ENCODE measurements at places on chromosomes 7 and 10.

DNA sequence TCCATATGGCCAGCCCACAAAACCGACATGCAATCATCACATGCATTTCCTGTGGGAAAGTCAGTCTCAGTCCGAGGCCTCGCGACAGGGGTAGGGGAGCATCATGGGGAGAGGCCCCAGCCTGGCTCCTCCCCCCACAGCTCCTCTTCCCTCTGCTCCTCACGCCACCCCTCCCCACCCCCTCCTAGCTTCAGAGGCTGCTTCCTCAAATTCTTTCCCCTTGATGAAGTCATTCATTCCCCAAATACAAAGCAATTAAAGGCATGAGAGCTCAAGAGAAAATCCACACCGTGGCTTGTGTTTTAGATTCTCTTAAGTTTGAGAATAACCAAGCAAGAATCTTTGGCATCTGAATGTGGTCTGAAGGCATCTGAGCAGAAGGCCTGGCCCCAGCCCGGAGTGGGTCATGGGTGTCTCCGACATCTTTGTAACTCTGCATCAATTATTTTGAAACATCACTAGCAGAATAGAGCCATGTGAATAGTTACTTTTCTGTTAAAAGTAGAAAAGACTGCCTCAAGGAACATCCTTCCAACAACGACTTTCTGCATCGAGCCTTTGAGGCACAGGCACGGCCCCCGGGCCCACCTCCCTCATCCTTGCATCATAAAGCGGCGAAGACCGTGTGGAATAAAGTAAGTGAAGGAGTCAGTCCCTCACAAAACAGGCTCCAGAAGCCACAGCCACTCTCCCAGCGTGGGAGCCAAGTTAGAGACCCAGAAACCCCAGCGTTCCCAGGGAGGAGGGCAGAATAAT is 90.9 kb downstream of the DIP2C start:
- DNase-seq: no peak

GRCh38 chr7:49778731-49779270 is 5.4 kb downstream of the VWC2 start:
- no peak for DNase-seq

DNA sequence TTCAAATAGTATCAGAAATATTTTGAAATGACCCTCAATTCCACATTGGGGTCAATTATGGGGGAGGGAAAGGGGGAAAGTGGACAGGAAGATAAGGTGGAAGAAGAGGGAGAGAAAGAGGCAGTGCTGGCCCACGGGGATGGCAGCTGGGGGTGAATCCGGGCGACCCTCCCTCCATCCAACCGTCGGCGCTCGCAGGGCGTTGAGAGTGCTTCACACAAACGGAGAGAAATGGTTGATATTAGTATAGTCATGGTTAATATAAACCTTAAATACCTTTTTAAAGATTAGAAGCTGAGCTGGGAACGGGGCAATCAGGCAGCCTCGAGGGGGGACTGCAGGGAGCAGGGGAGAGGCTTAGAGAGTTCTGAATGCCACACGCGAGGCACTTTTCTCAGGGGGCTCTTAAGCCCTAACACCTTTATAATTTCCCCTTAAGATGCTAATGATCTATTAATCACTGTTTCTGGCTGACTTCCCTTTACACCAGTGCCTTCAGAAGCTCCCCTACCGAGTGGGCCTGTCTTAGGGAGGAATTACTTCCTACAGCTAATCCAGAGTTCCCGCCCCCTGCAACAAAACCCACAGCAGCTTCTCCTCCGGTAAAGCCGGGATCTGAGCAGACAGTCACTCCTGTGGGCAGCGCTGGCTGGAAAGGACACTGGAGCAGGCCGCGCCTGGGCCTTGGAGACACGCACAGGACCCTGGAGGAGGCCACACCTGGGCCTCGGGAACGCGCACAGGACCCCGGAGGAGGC is 39.5 kb downstream of the PRKAG2 start:
- DNase-seq: no peak

- DNase-seq: no peak
Measured at GRCh38 chr7:44309271-44310091, 15.9 kb downstream of the CAMK2B start.

DNA sequence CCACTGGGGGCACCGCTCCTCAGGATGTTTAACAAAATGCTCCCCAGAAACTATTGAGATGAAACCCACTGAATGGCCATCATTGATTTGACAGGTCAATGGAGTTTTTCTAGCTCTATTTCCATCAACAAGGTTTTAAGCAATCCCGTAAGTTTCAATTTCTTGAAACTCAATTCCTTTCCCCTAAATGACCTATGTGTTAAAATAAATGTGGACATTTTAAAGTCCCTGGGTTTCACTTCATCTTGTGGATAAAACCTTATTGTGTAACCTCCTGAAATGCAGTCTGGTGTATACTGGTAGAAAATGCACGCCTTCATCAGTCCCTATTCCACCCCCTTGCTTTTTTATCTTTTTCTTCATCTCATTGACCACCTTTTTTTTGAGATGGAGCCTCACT is 8.9 kb upstream of the C7orf33 start:
- DNase-seq: no peak

GRCh38 chr10:101000915-101001658 is 1.5 kb downstream of the LZTS2 start:
- no peak for DNase-seq

- DNase-seq: no peak
Measured at GRCh38 chr7:670501-671390, 55.8 kb upstream of the DNAAF5 start.

GRCh38 chr7:150323682-150324372 is 482 bp upstream of the ACTR3C start:
- DNase-seq: peak; percentile 11

DNA sequence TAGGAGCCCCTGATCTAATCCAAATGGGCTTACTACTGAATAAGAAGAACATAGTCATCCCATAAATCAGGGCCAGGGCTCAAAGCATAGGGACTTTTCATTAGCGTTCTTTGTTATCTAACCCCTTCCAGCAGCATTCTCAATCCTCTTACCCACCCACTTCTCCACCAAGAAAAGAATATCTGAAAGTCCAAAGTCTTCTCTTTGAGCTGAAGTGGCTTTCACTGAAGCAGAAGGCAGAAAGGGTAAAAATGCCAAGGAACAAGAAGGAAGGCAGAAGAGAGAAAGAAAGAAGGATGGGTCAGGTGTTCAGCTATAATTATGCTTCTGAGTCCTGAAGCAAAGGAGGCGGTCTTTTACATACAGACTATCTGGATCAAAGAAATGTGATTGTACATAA is 10.2 kb downstream of the TRPV5 start:
- DNase-seq: no peak

GRCh38 chr10:102732661-102733060 is 11.1 kb upstream of the WBP1L start:
- no peak for DNase-seq

- no peak for DNase-seq
Measured at GRCh38 chr10:98316661-98317060, 48.7 kb upstream of the LOXL4 start.

GRCh38 chr10:49478819-49479218 is 60.1 kb downstream of the ERCC6 start:
- DNase-seq: no peak

GRCh38 chr10:69769395-69769992 is 32.2 kb upstream of the COL13A1 start:
- DNase-seq: no peak

DNA sequence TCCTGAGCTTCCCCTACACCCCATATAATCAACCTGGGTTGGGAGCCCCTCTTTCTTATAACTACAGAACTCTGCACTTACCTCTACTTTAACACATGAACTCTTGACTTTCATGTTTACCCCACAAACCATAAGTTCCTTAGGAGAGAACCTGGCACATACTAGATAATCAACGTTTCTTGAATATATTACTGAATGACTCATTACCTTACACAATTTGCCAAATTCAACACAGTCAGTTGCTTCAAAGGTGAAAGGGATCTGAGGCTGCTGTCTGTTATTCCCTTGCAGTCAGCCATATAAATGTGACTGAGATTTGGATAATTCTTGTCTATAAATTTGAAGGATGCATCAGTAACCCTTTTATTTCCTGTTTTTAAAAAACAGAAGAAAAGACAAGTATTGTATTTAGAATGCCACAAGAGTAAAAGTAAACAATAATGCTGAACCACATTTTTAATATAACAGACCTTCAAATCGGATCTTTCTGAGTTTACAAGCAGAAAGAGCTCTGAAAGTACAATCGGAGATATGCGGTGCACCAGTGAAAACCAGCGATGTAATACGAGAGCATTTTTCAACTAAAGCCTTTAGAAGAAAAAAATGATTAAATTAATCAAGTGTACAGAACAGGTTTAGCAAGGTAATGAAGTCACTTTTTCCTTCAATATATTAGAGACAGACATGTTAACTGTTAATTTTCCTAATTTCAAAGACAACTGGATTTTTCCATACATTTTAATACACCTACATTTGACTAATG is 29.5 kb upstream of the LRRC17 start:
- DNase-seq: no peak

GRCh38 chr10:102219370-102219769 is 6.7 kb upstream of the ELOVL3 start:
- no peak for DNase-seq

GRCh38 chr7:54166419-54166818 is 375.8 kb upstream of the VSTM2A start:
- no peak for DNase-seq

DNA sequence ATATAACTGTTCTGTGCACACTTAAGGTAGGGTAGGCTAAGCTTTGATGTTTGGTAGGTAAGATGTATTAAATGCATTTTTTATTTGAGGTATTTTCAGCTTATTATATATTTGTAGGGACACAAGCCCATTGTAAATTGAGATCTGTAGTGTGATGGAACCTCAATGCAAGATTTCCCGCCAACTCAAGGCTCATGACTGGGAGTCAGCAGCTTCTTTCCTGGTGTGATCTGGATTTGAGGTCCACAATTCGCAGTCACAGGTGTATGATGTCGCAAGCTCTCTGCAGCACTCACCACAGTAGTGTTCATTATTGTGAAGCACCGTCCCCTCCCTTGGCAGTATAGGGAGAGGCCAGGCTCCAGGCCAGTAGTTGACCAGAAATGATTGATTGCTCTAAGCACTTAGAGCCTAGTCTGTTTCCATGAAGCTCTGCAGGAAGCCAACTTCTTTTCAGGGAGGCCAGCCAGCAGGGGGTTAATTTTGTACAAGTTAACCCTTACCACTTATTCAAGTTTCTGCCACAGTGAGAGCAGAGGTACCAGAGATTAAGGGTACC is 54.9 kb downstream of the SEM1 start:
- DNase-seq: no peak

DNA sequence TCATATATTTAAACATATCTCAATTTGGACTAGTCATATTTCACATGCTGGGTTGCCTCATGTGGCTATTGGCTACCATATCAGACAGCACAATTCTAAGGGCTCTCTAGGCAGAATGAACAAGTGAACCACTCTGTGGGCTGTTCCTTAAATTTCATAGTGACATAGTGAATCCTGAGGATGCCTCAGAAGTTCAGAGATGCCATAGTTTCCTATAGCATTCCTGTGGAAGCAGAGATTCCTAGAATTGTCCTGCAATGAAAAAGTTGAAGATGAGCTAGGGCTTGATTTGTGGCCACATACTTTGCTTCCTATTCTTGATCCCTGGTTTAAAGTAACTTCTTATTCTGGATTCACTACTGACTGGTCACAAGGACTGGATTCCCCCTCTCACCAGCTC is 35.6 kb downstream of the MKX start:
- DNase-seq: no peak

- no peak for DNase-seq
Measured at GRCh38 chr10:43965033-43965917, 316.6 kb upstream of the ZNF32 start.

DNA sequence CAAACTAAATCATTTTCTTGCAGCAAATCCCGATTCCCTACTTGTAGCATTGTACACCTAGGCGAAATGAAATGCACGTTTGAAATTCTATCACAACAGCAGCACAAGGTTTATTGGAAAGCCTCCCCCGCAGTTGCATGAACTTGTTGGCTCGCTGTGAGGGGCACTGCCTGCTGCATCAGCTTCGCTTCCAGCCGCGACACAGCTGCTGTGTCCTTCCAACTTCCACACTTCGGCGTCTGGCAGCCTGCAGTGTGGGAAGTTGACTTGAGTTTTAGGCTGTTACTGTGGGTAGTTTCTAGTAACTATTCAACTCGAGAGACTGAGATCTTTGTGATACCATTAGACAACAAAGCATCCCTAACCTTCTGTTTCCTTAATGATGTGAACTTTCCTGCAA is 315.8 kb upstream of the TPK1 start:
- DNase-seq: no peak

- DNase-seq: no peak
Measured at GRCh38 chr7:95622859-95623258, 26.5 kb upstream of the PDK4 start.

GRCh38 chr7:148796841-148797240 is 87.2 kb downstream of the EZH2 start:
- DNase-seq: no peak

GRCh38 chr10:32139223-32140073 is 83.2 kb upstream of the KIF5B start:
- DNase-seq: peak; percentile 11

GRCh38 chr7:27167916-27168264 is 2.6 kb upstream of the HOXA9 start:
- DNase-seq: no peak

DNA sequence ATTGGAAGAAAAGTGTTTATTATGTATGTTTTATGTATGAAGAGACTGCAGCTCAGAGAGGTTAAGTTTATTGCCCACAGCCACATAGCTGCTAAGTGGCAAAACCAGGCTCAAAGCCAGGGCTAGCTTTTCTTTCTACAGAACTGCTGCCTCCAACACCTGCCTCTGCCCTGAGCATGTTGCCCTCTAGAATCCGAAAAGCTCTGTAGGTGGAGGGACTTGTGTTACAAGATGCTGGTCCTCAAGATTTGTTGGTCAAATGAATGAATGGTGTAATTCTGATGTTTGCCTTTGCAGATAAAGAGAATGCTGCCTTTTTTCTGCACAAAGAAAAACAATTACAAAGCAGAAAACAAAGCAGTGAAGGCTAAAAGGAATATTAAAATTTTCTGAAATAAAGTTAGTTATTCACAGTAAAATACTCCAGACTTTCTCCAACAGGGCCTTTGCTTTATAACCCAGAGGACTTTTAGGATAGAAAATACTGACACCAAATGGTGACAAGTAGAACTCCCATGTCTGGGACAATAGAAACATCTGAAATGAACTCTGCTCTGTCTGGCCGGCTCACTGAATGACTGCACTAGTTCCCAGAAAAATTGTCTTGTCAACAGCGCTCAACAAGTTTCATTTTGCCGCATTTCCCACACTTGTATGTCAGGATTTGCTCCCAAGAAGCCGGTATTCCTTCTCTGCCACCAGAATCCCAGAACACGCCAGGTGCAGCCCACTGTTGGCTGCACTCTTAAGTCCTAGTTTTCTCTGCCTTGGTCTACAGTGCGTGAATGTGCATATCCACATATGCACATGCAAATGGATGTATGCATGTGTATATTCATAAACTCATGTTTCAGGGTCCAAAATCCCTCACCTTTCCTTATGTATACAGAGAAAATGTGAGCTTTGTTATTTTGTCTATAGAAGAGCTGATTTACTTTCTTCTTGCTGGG is 11.0 kb upstream of the DNTT start:
- DNase-seq: no peak

DNA sequence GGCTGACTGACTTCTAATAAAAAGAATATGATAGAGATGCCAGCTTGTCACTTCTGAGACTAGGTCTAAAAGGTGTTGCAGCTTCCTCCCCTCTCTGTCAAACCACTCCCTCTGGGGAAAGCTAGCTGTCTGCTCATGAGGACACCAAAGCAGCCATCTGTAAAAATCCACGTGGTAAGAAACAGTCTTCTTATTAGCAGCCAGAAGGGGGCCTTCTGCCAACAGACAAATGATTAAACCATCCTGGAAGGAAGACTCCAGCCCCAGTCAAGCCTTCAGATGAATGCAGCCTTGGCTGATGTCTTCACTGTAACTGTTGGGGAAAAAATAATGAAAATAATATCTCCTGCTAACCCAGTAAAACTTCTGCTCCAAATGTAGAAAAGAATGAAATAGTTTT is 41.9 kb upstream of the DAGLB start:
- no peak for DNase-seq

Data from T-cell (primary cell).